ENCODE measurements at places on chromosomes 3 and 15.

GRCh38 chr3:11739123-11739522 is 95.4 kb upstream of the VGLL4 start:
- no peak for DNase-seq

DNA sequence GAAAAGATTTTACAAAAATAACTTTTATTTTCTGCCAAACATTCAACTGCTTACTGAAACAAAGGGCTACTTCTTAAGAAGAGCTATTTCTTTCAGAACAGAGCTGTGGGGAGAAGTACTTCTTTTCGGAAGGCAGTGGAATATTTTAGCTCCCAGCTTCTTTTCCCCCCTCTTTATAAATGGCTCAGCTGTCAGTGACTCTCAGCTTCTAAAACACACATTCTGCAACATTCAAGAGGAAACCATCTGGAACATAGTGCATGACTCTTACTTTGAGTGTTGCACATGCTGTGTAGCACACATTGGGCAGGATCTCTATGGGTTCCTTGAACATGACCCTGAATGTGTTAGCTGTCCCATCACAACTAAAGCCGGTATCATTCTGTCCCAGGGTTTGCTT is 7.0 kb upstream of the C15orf40 start:
- DNase-seq = no peak

- no peak for DNase-seq
These were observed 27.6 kb downstream of the C3orf33 start for GRCh38 chr3:155778462-155778861.

- DNase-seq = peak; percentile 71
These were observed 728 bp downstream of the TRANK1 start for GRCh38 chr3:36944012-36944640.

DNA sequence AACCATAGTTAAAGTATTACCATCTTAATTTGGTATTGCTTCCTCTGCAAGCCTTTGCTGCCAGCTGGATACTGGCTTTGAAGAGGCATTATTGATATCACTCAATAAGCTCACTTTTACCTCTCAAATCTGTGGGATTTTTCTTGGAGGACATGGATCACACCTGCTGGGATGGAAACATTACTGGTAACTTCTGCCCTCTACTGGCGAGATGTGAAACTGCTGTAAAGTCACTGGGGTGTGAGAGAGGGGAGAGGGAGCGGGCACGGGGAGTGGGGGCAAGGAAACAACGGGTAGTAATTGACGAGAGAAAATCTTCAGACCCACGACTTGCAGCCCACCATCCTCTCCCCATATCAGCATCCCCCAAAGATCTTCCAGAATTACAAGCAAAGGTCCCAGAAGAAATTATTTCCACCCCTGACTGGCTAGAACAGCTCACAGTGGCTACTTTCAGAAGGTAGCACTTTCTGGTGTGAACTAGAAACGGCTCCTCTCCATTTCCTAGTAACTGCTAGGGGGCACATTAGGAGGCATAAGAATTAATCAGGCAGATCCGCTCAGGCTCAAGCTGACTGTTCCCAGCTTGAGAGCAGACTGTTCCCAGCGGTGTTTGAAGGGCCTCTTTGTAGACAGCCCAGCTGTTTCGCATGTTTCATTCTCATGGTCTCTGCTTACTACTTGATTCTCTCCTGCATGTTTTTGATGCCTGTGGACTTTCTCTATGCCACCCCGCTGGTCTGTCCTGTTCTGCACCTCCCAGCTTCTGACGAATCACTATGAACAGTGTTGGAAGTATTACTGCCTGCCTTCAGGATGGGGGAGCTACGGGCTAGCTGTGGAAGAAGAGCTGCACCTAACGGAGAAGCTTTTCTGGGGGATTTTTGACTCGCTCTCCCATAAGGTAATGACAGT is 230.4 kb upstream of the CHRM5 start:
- DNase-seq = peak; percentile 39

DNA sequence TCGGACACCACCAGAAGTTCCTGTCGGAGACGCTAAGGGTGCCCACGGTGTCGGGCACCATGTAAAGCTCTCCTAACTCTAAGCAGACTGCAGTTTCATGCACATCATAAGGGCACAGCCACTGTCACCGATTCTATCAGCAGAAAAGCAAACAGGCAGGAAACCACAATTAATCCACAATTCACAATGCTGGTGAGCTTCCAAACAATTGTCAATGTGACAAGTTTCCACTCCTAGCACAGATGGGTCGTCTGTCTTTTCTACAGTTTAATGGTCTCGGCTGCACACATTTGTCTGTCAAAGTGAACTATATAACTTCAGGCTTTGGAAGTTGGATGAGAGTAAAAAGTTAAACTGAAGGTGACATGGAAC is 8.8 kb upstream of the OCA2 start:
- no peak for DNase-seq

DNA sequence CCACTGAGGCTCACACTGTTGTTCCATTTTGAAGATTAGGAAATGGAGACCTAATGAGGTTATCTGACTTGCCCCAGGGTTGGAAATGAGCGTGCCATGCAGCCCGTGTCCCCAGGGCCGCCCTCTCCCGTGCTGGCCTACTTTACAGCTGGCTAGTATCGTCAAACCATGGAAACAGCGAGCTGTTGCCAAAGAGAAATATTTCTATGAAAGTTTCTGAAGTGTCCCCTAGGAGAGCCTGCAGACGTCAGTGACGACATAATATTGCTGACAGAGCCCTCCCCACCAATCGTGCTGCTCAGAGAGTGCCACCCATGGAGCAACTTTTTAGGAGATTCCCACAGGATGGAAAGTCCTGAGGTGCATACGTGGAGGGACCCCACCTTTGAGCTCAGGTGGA is 11.2 kb upstream of the FAM174B start:
- DNase-seq = no peak

GRCh38 chr3:53342353-53342752 is 5.0 kb downstream of the DCP1A start:
- no peak for DNase-seq

DNA sequence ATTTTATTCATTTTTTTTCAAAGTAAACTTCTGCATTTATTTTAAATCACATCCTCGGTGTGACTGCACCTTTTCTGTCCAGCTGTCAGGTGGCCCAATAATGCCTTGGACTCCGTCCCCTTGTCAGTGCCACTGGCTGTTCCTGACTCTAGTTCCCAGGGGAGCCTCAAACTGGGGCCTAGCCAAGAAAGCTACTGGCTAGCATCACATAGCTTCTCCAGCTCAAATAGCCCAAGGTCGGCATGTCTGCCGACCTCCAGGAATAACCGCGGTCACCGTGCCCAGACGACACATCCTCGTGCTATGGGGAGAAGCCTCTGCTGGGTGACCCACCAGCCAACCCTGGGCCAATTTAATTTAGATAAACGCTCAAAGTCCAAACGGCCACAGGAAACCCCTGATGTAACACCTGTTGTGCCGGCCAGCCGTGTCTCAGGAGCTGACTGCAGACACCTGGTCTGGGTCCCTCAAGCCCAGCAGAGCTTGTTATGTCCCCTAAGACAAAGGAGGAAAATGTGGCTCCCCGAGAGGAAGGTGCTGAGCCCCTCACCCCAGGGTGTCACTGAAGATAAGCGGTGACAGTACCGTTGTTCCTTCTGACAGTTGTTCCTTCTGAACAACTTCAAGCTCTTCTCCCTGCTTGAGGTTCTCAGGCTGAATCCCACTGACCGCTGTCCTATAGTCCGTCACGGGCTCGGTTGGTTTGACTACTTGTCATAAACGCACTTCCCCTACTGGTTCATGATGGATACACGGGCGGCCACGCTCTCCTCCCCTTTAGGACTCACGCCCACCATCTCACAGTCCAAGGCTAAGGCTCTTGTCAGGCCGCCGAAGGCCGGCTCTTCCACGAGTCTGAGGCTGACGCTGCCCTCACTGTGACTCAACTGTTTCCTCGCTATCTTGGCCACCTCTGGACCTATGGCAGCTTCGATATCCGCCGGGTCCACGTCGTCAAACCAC is 126.2 kb downstream of the KLF13 start:
- peak; percentile 15 for DNase-seq

GRCh38 chr3:176953106-176954060 is 243.9 kb downstream of the TBL1XR1 start:
- DNase-seq = no peak

DNA sequence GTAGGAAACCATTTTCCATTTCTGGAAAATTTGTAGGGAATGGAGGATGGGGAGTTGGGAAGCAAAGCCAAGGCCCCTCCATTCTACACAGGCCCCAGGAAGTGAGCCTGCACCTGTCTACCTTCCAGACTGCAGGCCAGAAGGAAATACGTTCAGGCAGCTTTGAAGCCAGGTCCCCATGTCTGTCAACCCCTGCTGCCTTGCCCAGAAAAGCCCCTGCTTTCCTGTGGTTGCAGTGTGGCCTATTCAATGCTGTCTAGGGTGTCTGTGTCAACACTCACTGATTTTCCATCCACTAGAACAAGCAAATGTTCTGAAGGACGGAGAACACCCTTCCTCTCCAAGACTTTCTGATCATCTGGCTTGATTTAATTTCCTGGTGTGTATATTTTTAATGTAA is 281.9 kb downstream of the TLE3 start:
- DNase-seq = no peak

- no peak for DNase-seq
These were observed 43.7 kb downstream of the ATP8B4 start for GRCh38 chr15:50075319-50075718.

GRCh38 chr3:11379238-11379823 is 107.1 kb downstream of the ATG7 start:
- no peak for DNase-seq

- no peak for DNase-seq
These were observed 24.4 kb downstream of the IL5RA start for GRCh38 chr3:3085782-3086181.

- no peak for DNase-seq
These were observed 7.3 kb upstream of the TNFSF10 start for GRCh38 chr3:172530566-172530965.

- no peak for DNase-seq
These were observed 563.5 kb downstream of the PDCD6IP start for GRCh38 chr3:34361921-34362320.

DNA sequence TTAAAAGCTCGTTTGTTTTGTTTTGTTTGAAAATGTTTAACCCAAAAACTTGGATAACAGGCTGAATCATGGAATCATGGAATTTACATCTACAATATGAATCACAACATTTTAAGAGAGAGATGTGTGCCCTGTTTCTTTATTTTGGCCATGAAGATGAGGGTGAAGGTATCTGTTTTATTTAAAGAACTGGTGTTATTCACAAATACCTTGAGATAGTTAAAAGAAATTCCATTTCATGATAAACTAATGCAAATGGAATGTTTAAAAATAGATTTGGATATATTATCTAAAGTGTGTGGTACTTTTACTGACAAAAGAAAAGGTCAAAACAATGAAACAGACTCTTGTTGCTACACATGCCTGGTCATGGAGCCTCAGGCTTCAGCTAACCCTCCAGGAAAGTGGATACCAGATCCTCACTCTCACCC is 486.0 kb upstream of the CFAP20DC start:
- no peak for DNase-seq

- DNase-seq = no peak
These were observed 53.0 kb upstream of the GOLGA8A start for GRCh38 chr15:34490417-34491193.

- no peak for DNase-seq
These were observed 19.7 kb downstream of the ABHD2 start for GRCh38 chr15:89107984-89108383.

DNA sequence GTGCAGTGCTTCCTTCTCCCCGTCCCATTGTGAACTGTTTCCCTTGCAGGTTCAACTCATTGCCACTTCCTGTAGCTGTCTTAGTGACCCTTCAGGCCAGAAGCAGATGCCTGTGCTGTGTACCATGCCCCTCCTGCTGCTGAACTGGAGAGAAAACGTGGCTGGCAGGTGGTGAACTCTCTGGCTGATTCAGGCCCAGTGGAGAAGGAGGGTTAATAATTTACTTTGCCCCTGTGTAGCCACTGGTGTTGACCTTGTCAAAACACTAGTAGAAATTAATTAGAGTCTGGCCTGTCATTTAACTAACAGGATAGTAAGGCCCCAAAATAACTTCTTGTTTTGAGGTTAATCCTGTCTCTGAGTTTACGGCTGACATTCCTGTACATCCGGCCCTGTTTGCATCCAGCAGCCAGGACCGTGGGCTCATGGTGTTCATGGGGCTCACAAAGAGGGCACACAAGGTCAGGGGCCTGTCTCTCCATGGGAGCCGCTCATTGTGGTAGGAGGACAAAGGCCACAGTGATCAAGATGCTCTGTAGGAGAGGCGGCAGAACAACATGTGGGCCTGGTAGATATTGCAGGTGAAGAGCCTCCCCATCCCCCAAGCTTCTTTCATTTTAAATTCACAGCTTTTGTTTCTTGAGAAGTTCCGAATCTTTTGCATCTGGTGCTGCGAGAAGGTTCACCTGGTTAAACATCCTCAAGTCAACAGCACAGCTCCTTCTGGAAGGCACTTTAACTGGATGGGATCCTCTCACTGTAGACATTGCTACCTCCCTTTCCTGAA is 101.6 kb downstream of the CGNL1 start:
- no peak for DNase-seq

GRCh38 chr15:70752193-70752635 is 11.1 kb downstream of the UACA start:
- DNase-seq = no peak

GRCh38 chr3:13193320-13194284 is 120.4 kb upstream of the IQSEC1 start:
- no peak for DNase-seq

DNA sequence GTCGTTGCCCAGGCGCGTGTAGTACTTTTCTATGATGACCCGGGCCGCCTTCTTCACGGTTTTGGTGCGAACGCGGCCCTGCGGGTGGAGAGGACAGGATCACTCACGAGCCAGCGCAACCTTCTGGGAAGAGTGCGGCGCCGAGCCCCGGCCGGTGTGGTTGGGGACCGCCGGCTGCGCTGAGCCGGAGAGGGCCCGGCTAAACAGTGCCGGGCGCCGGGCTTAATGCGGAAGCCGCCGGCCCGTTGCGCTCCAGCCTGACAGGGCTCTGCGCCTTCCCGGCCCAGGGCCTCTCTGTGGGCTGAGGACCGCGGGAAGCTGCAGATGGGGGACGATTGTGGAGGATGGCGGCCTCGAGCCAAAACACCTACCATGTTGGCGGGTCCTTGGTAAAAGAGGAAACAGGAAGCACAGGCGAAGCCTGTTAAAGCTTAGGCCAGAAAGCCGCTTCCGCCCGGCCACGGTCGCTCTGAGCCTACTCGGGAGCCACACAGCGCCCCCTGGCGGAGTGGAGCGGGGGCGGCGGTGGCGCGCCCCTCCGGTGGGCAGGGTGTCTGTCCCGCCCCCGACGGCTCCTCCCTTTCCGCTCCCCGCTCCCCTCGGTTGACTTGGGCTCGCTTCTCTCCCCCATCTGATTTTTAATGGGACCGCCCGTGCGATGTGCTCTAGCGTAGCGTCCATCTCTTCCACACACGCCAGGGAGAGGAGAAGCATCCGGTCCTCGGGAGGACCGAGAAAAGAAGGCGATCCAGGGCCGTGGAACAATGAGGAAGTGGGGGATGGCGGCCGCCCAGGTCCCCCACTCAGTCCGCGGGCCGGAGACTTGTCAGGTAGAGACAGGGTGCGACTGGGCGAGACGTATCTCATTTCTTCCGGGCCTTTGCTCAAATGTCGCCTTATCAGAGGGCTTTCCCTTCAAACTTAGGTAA is at the start of gene RPS17:
RPS17 (minus strand) TSS at position 403 of the 929 bp plus-strand sequence; CDS start at position 374, 29 bp downstream.
- DNase-seq = peak; percentile 99

- no peak for DNase-seq
These were observed 19.2 kb downstream of the CDIN1 start for GRCh38 chr15:36598529-36599177.

Data from activated T-cell treated with anti-CD3 and anti-CD28 coated beads, Interleukin-2, amount 50 U/mL, for 24 hours (primary cell).